SK-N-SH (cell line): ENCODE measurements at places on chromosomes 6 and 20. TPM values are rescaled to one million over a fixed set of nuclear protein-coding genes. Genes with fewer than 3 reads are reported as not detected.

Gene RAET1L
- polyA plus RNA-seq: not detected in 2 replicates

Gene MRAP2
- 0.12 and 0.44 TPM in 2 replicates for polyA plus RNA-seq

Gene ZNF311
- polyA plus RNA-seq: 0.16 and 0.21 TPM in 2 replicates

Gene EDN3
- 0.02 and 0.05 TPM in 2 replicates for polyA plus RNA-seq

Gene VNN1
- polyA plus RNA-seq: not detected in 2 replicates

Gene MYL9
- polyA plus RNA-seq: not detected in 2 replicates

Gene KIAA0408
- 4.0 and 5.9 TPM in 2 replicates for polyA plus RNA-seq

Gene CASS4
- 0.02 TPM in 1 of 2 replicates, not detected in the other for polyA plus RNA-seq

Gene SLC35F1
- under 0.01 TPM in 1 of 2 replicates, not detected in the other for polyA plus RNA-seq

Gene CALHM5
- polyA plus RNA-seq: 0.38 and 0.55 TPM in 2 replicates

Gene SLC22A16
- polyA plus RNA-seq: not detected in 2 replicates

Gene GSTA3
- polyA plus RNA-seq: not detected in 2 replicates

Gene C6orf132
- not detected in 2 replicates for polyA plus RNA-seq

Gene PAK5
- 0.03 and 0.06 TPM in 2 replicates for polyA plus RNA-seq

Gene GHRH
- not detected in 2 replicates for polyA plus RNA-seq

Gene TFAP2B
- polyA plus RNA-seq: 1.1 and 2.9 TPM in 2 replicates

Gene SDC4
- 131 and 192 TPM in 2 replicates for polyA plus RNA-seq
